Effector CD4-positive, alpha-beta T cell (primary cell): ENCODE measurements at places on chromosomes 1 and 21.

DNA sequence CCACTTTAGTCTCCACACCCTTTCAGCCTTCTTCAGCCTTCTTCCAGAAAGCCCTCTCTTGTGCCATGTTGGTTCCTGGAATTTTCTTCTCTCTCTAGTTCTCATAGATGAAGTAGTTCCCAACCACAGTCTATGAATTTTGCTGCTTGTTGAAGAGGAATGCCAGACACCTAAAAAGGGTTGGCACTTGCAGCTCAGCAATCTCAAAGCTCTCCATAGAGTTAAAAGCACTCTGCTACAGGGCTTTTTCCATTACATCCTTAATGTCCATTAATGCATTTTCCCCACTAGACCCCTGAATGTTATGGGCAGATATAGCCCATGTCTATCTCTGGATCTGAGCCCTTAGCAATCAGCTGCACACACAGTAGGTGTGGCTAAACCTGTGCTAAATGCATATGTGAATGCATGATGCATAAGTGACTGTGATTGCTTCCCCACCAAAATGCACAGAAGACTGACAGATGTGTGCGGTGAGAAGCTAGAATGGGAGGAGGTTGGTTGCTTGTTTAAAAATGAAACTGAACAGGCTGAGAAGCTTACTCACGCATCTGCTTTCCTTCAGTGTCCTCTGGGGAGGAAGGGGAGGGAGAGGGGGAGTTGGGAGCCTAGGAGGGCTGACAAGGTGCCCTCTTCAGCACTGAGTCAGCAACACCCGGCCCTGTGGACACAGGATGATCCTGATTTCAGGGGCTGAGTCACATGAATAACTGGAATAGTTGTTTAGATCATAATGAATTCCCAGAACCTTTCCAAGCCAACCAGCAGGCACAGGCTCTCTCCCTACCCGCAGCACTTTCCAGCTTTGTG is 146.1 kb upstream of the FGGY start:
- DNase-seq = no peak

GRCh38 chr1:216910081-216910840 is 187.0 kb upstream of the ESRRG start:
- DNase-seq = no peak

- DNase-seq = no peak
Measured at GRCh38 chr1:116474921-116475849, 95.6 kb downstream of the CD58 start.

DNA sequence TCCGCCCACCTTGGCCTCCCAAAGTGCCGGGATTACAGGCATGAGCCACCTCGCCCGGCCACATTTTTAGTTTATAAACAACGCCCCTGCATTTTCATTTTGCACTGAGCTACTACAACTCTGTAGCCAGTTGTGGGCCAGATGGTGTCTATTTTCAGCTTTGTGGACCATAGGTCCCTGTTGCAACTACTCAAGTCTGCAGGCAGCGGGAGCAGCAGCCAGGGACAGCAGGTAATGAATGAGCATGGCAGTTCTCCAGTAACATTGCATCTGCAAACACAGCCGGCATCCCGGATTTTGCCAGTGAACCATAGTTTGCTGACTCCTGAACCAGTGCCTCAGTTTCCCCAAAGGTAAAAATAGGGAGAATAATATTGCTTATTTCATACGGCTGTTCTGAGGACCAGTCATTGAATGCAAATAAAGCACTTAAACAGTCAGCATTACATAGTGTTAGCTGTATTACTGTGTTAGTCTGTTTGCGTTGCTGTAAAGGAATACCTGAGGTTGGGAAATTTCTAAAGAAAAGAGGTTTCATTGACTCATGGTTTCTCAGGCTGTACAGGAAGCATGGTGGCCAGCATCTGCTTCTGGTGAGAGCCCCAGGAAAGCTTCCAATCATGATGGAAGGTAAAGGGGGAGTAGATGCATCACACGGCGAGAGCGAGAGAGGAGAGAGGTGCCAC is 65.5 kb upstream of the SLC45A1 start:
- no peak for DNase-seq

DNA sequence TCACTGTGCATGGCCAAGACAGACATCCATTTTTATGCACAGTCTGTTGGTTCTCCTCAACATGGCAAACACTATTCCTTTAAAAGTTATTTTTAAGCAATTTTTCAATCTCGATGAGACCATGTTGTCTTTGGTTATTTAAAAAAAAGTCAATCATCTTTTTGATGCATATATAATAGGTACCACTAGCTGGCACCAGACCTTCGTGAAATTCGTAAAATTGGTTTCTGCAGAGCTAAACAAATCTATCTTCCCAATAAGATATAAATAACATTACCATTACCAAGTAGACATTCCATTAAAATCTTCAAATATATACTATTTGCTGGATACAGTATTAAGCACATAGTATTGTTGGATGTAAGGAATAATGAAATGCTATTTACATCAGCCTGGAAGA is 220.0 kb upstream of the GREM2 start:
- DNase-seq = no peak

- no peak for DNase-seq
Measured at GRCh38 chr1:38641661-38642060, 217.9 kb downstream of the RRAGC start.

DNA sequence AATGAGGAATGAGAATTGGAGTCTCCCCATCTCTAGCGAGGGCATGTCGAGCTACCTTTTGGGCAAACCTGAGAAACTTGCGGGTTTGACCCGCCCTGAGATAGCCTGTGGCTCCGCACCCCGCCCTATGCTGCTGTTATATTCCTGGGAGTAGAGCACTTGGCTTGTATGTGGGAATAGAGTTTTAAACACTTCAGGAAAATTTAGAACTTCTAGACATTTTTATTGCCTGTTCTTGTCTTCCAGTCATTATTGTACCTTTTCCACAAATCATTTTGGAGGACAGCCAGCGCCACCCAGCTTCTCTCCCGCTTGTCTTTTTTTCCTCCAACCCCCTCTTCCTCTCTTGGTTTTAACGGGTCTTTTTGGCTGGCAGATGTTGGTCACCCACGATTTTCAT is 738 bp downstream of the GNPAT start:
- DNase-seq = no peak

GRCh38 chr1:42456010-42456753 is at the start of the genes PPCS and ZMYND12:
Gene PPCS, plus strand, starts transcription at chr1:42456543. Its CDS starts 23 bp downstream, at chr1:42456566.
Gene ZMYND12, minus strand, starts transcription at chr1:42456022. Its CDS starts 25 bp downstream, at chr1:42455997.
- peak; percentile 86 for DNase-seq

GRCh38 chr1:2946291-2946690 is 75.0 kb upstream of the ACTRT2 start:
- no peak for DNase-seq

DNA sequence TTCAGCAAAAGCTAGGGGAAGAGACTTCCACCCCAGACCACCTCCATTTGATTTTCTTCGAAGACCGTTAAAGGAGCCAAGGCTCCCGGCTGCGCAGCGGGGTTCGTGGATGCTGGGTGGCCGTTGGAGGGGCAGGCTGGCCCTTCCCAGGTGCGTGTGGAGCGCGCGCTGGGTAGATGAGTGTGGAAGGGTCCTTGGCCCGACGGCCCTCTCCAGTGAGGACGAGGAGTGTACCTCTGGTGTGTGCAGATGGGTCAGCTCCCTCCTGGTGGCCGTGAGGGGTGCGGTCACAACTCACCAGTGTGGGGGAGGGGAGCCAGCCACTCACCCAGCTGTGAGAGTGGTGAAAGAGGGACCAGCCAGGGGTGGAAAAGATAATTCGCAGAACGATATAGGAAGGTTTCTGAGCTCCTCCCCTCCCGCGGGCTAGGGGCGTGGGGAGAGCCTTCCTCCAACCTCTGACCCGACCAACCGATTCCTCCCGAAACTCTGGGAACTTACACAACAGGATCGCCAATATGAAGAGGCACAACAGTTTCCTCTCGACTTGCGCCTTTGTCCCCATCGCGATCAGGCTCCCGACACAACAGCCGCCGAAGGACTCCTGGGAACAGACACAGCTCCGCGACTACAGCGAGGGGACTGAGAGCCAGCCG is at the start of gene F11R:
Gene F11R (minus strand): TSS at position 644 of the 656 bp plus-strand sequence. CDS start 79 bp downstream, at position 565.
- peak; percentile 26 for DNase-seq

GRCh38 chr1:160777486-160778089 is 18.4 kb upstream of the LY9 start:
- DNase-seq = no peak

DNA sequence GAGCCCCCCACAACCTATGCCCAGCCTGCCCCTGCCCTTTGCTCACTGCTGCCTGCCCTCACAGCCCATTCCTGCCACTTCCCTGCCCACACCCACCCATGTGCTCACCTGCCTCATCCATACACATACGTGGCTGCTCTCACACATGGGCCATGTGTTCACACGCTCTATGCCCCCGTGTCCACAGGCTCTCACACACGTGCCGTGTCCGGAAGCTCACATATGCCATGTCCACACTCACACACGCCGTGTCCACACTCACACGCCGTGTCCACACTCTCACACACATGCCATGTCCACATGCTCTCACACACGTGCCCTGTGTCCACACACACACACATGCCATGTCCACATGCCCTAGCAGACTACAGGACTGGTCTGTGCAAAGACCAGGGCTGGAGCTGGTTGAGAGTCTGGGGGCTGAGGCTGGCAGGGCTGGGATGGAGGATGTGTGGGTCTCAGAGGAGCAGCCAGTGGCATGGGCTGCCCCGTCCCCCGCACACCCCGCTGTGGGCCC is 583 bp upstream of the RNF223 start:
- DNase-seq = no peak

DNA sequence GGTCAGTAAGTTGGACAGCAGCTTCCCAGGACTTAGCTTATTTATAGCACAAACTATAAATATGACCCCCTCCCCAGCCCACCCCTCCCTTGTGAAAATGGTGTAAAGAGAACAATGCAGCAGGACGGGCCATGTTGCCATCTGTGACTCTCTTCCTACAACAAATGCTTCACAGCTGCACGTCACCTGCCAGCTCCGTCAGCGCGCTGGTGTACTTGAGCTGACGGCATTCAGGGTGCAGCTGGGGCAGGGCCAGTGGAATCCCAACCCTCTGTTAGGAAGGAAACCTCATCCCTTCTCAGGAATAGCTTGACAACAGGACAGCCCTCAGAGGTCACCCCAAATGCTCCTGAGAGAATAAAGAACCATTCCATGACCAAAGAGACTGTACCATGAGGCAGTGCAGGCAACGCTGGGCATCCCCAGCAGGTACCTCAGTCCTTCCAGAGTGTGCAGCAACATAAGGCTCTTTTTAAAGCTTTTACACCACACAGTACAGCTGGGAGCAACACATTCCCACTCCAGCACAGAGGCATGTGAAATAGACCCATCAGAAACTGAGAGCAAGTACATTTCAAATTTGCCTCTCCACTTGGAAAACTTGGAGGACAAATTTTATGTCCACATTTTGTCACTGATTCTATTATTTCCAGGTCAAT is 85.0 kb downstream of the ATP1A1 start:
- no peak for DNase-seq

- DNase-seq = no peak
Measured at GRCh38 chr1:64343823-64344190, 126.1 kb upstream of the CACHD1 start.

DNA sequence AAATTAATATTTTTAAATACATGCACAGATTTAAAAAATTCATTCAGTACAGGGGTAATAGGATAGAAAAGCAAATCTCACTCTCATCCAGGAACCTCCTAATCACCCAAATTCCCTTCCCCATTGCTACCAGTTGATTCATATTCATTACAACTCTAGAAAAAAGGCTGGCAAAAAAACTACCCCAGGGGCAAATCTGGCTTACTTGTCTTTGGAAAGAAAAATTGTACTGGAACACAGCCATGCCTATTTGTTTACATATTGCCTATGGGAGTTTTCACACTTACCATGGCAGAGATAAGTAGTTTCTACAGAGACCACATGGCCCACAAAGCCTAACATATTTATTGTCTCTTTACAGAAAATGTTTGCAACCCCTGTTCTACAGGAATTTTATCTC is 8.9 kb upstream of the RBM34 start:
- DNase-seq = no peak

DNA sequence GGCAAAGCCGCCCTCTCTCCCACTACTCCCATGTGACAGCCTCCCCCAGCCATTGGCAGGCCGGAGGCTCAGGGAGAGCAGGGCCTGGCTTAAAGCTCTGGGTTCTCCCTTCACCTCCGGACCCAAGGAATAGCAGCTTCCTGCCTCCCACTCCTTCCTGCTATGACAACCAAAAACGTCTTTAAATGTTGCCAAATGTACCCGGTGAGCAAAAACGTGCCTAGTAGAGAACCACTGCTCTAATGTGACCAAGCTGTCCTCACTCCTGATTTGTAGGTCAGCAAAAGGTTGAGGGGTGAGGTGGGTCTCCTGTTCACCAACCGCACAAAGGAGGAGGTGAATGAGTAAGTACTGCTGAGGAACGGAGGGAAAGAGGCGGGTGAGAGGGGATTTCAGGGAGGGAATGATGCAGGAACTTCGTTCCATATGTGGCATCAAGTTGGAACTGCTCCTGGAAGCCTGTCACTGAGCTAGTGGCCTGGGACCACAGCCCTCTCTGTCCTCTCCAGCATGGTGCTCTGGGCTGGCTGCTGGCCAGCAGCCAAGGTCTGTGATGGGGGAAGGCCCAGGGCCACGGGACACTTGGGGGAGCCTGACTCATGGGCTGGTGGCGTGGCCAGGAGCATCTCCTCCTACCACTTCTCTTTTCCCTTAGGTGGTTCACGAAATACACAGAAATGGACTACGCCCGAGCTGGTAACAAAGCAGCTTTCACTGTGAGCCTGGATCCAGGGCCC is 5.7 kb downstream of the MRTO4 start:
- DNase-seq = no peak

- no peak for DNase-seq
Measured at GRCh38 chr1:189616893-189617292, 860.8 kb downstream of the BRINP3 start.

- no peak for DNase-seq
Measured at GRCh38 chr1:56489695-56490094, 89.7 kb downstream of the PLPP3 start.

- no peak for DNase-seq
Measured at GRCh38 chr1:167658574-167659328, 28.7 kb downstream of the RCSD1 start.

DNA sequence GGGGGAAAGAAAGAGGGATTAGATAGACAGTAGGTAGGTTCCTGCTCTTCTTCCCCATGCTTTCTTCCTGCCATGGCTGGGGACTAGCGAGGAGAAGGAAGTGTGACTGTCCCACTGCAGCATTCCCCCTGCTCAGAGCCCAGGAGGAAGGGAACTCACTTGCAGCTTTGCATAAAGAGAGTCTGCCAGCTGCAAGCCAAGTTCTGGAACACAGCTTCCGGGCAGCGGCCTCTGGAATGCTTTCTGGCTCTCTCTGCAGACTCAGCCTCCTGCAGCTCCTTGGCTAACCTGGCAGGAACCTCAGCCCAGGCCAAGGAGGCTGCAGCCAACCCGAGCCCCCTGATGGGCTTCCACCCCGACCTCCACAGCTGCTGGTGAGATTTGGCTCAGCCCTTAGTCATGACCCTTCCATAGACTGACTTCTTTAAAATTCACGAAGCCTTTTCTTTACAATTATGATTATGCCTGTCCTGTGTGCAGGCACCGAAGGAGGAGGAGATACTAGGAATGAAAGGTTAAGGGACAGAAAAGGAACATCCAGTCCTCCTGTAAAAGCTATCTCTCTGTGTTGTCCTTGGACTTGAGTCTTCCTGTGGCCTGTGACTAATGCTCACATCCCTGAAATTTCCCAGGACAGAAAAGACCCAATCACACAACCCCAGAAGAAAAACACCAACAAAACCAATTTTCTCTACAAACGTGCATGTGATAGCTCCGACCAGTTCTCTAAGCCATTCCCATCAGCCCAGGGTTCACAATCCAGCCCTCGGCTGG is 108.2 kb upstream of the OLIG2 start:
- DNase-seq = no peak
